Liver (tissue), 10 donors: ENCODE measurements at places on chromosomes 5 and 9. TPM values are rescaled to one million over a fixed set of nuclear protein-coding genes. Genes with fewer than 3 reads are reported as not detected.

DNA sequence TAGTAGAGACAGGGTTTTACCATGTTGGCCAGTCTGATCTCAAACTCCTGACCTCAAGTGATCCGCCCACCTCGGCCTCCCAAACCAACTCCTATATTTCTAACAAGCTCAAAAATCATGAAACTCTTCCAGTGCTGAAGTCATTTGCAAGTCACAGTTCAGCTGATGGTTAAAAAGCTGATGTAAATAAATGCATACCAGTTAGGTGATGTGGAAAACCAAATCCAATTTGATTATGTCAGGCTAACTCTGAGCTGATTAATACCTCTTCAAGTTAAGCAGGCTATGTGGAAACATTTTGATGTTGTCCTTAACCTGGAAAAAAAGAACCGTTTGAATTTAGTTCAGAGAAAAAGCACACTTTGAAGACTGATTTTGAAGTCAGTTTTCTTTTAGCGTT is 51.0 kb downstream of the TMEM252 start:
- H3K4me1 ChIP-seq: no peaks in the 10 kb centered on the region
- H3K4me3 ChIP-seq: no peak overlapping the region
- no peak for DNase-seq
- no peak overlapping the region for H3K27ac ChIP-seq

- H3K4me3 ChIP-seq: no peak overlapping the region
- DNase-seq: no peak
- H3K27ac ChIP-seq: no peak overlapping the region
- no peaks in the 10 kb centered on the region for H3K36me3 ChIP-seq
Observed at GRCh38 chr5:168585119-168585856, 6.1 kb upstream of the PANK3 start.

- H3K27me3 ChIP-seq: peaks cover 6% of the 10 kb centered on the region
- H3K4me3 ChIP-seq: no peak overlapping the region
- no peak overlapping the region for H3K27ac ChIP-seq
- H3K36me3 ChIP-seq: no peaks in the 10 kb centered on the region
Observed at GRCh38 chr9:128416432-128417019, 4.1 kb upstream of the CERCAM start.

- no peak for DNase-seq
- H3K4me1 ChIP-seq: no peaks in the 10 kb centered on the region
- no peak overlapping the region for H3K4me3 ChIP-seq
- H3K27me3 ChIP-seq: no peaks in the 10 kb centered on the region
- no peak overlapping the region for H3K27ac ChIP-seq
- no peaks in the 10 kb centered on the region for H3K36me3 ChIP-seq
Observed at GRCh38 chr5:31964007-31964360, 210.1 kb downstream of the GOLPH3 start.

GRCh38 chr9:136110082-136111061 is 8.3 kb downstream of the TMEM250 start:
- H3K4me1 ChIP-seq: peaks cover 17% of the 10 kb centered on the region
- H3K4me3 ChIP-seq: no peak overlapping the region
- no peak overlapping the region for H3K27ac ChIP-seq
- H3K27me3 ChIP-seq: no peaks in the 10 kb centered on the region

- peaks cover 14% of the 10 kb centered on the region for H3K4me1 ChIP-seq
- no peaks in the 10 kb centered on the region for H3K36me3 ChIP-seq
- DNase-seq: no peak
- peak overlapping the region; percentile 70 for H3K4me3 ChIP-seq
- H3K27ac ChIP-seq: peak overlapping the region; percentile 98
Observed at GRCh38 chr5:36243653-36244052, 1.9 kb upstream of the NADK2 start.

DNA sequence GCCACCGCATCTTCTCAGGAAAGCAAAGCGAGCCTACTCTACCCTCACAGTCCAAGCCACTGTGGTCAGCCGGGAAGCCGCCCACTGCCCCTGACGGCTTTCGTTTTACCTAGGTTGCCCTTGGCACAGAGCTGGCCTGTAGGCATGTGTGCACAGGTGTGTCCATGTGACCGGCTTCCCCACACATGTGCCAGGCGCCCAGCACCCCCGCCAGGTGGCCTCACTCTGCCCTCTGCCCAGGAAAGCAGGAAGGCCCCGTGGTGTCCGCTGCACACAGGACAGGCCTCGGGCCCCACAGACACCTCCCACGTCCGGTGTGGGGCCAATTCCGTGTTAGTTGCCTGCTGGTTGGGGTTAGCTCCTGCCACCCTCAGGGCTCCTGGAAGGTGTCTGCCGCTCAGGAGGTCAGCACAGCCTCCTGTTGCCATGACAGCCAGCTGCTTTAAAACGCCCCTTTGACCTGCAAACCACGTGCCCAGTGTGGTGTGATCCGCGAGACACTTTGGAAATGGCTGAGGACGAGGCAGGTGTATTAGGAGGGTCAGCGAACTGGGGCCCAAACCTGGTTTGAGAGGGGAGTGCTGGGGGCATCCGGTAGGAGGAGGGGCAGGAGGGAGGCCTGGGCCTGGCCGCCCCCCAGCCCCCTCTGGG is 28.7 kb downstream of the TPPP start:
- no peak for DNase-seq
- H3K27ac ChIP-seq: peak overlapping the region; percentile 25
- no peak overlapping the region for H3K4me3 ChIP-seq
- peaks cover 19% of the 10 kb centered on the region for H3K4me1 ChIP-seq

DNA sequence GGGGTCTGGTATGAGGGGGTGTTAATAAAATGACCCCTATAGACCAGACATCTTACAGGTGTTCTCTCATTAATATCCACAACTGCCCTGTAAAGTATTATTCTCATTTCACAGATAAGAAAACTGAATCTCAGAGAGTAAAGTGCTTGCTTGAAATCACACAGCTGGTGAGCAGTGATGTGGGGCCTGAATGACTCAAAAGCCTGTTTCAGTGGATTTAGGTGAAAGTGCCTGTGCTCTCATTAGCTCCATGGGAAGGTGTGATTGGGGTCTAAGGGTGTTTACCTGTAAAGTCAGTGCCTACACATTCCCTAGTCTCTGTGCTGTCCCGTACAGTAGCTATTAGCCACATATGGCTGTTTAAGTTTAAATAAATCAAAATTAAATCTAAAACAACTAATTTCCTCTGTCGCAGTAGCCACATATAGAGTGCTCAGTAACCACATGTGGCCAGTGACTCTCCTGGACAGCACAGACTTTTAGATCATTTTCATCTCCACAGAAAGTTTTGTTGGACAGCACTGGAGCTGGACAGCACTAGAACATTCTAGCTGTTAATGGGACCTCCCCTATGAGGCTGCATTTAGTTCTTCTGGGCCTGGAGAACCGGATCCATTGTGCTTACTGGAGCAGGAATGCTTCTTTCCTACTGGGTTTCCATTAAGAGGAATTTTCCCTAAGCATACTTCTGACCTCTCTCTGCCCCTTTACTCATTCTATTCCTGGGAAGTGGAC is 52.5 kb upstream of the SEMA6A start:
- H3K36me3 ChIP-seq: no peaks in the 10 kb centered on the region
- no peak for DNase-seq
- H3K27ac ChIP-seq: no peak overlapping the region

DNA sequence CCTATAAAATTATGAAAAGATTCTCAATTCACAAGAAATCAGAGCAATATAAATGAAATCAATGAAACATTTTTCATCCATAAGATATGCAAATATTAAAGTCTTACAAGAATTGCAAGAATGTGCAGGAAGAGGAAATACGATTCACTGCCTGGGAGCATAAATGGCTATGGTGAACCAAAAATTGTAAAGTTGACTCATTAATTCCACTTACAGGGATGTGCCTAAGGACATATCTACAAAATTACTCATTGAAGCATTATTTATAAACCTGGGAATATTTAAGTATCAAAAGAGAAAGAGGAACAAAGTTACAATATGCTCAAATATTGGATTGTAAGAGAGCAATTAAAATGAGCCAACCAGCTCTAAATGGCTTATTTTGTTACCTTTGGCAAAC is 6.9 kb upstream of the NIPSNAP3A start:
- H3K27ac ChIP-seq: no peak overlapping the region
- DNase-seq: no peak
- H3K27me3 ChIP-seq: no peaks in the 10 kb centered on the region
- no peaks in the 10 kb centered on the region for H3K36me3 ChIP-seq

- H3K36me3 ChIP-seq: no peaks in the 10 kb centered on the region
- no peak overlapping the region for H3K4me3 ChIP-seq
- no peak for DNase-seq
- H3K4me1 ChIP-seq: no peaks in the 10 kb centered on the region
Observed at GRCh38 chr5:501105-501830, 23.0 kb downstream of the SLC9A3 start.

DNA sequence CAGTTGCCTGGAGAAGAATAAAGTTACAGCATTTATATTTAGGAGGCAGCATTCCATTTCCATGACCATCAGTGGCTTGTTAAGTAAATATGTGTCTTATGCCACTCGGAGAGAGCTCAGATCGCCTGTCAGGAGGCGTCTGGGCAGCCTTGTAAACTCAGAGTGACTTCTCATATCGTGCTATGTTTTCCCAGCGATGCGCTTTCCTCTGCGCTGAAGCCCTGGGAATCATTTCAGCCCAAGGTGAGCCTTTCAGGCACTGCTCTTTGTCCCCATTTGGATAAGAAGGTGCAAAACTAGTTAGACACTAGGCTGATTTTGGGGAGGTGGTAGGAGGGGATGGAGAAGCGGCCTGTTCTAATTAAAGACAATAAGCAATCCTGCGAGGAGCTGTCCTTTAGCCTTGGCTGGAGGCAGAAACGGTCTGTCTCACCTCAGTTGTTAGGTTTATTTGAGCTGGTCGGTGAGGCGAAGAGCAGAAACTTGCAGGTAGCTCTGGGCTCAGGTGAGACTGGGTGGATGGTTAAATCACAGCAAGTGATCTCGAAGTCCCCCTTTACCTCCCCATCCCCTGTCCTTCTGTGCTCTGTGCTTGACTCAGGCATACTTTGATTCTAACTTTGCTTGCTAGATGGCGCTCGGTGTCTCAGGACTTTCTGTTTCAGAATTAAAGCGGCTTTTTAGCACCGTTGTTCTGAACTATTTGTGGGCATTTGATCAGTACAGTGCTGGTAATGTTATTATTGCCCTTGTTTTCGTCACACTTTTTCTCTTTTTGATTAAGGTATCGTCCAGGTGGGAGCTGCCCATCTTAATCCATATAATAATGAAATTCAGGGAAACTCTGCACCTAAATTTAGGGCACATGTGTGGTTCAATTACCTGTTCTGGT is 24.6 kb downstream of the NR2F1 start:
- no peak overlapping the region for H3K4me3 ChIP-seq
- peaks cover 3% of the 10 kb centered on the region for H3K27me3 ChIP-seq
- no peaks in the 10 kb centered on the region for H3K36me3 ChIP-seq
- H3K27ac ChIP-seq: no peak overlapping the region
- peaks cover 8% of the 10 kb centered on the region for H3K4me1 ChIP-seq
- no peak for DNase-seq

SPINK13 gene
- not detected for total RNA-seq

GGTA1 gene
- 3.3 TPM for total RNA-seq

LCN1 gene
- not detected for total RNA-seq
